CD4-positive, alpha-beta T cell treated with Interleukin-1 beta for 1 hour (primary cell): ENCODE measurements at places on chromosomes 5 and 9.
A peak's percentile ranks its signal among the peaks of the same experiment; 100 is the strongest.

DNA sequence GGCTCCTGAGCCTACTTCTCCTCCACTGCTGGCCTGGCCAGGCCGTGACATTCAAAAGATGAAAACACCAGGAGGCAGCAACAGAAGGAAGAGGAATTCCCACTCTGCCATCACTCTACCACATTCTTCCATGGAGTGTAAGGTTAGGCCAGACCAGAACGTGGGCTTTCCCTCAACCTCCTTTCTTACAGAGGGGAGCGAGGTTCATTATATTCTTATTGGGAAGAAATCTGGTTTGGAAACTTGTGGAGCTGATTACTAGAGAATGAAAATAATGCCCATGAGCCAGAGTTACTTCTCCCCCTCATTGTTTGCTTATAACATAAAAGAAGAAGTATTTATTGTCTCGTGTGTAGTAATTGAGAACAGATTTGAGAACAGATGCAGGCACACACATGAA is 136.3 kb upstream of the BASP1 start:
- DNase-seq, result no peak

DNA sequence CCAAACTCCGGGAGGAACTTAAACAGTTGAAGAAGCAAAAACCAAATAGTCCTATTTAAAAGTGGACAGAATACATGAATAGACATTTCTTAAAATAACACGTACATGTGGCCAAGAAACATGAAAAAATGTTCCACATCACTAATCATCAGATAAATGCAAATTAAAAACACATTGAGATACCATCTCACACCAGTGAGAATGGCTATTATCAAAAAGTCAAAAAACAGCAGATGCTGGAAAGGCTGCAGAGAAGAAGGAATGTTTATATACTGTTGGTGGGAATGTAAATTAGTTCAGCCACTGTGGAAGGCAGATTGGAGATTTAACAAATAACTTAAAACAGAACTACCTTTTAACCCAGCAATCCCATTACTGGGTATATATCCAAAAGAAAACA is 283.0 kb upstream of the IZUMO3 start:
- no peak for DNase-seq

DNA sequence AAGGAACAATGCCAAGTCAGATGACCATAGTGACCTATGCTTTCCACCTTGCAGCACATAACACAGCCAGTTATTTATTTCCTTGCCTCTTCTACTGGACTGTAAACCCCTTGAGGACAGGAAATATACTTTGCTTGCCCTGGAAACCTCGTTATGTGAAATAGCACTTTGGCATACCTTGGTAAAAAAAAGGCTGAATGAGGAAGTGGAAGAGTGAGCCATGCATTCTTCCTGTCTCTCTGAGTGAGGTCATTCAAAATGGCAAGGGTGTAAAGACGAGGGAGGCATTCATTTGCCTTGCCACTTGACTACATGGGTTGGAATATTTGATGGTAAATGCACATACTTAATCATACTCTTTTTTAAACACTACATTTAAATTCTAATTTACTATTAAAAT is 42.8 kb upstream of the SVEP1 start:
- DNase-seq, result no peak

DNA sequence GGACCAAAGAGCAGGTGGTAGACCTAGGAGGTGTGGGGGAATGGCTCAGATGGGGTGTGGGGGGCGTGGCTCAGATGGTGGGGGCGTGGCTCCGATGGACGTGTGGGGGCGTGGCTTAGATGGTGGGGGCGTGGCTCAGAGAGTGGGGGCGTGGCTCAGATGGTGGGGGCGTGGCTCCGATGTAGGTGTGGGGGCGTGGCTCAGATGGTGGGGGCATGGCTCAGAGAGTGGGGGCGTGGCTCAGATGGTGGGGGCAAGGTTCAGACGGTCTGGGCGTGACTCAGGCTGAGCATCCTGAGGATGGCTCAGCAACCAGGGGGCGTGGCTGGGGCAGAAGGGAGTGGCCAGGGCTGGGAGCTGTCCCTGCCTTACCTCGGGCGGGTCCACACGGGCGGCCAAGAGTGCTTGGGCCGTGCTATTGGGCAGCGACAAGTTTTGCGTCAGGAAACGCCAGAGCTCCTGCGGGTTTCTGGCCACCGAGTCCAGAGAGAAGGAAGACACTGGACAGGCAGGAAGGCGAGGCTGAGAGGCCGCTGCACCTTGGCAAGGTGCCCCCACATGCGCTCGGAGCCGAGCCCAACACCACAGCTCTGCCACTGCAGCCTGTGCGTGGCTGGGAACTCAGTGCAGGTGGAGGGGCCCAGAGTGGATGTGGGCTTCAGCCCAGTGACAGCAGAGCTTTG is 5.9 kb downstream of the ABCA2 start:
- DNase-seq, result peak; percentile 74

DNA sequence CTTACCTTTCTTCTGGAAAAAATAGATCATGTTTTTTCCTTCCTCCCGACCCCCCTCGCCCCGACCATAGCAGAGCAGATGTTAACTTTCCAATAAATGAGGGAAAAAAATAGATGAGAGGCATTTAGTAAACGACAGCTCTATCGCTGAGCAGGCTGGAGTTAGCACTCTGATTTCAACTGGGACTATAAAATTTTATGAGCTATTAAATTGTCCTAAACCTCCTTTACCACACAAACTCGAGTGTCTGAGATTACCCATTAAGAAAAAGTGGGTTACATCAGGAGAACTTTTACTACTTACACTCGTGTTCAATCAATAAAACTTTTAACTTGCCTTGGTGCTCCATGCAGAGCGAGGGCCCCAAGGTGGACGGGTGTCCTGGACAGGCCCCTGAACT is 59.8 kb upstream of the RNU6ATAC start:
- DNase-seq, result no peak

GRCh38 chr9:127589955-127590370 is 22.1 kb upstream of the STXBP1 start:
- peak; percentile 54 for DNase-seq

- no peak for DNase-seq
These were observed 292.7 kb upstream of the NREP start for GRCh38 chr5:112049738-112050137.

DNA sequence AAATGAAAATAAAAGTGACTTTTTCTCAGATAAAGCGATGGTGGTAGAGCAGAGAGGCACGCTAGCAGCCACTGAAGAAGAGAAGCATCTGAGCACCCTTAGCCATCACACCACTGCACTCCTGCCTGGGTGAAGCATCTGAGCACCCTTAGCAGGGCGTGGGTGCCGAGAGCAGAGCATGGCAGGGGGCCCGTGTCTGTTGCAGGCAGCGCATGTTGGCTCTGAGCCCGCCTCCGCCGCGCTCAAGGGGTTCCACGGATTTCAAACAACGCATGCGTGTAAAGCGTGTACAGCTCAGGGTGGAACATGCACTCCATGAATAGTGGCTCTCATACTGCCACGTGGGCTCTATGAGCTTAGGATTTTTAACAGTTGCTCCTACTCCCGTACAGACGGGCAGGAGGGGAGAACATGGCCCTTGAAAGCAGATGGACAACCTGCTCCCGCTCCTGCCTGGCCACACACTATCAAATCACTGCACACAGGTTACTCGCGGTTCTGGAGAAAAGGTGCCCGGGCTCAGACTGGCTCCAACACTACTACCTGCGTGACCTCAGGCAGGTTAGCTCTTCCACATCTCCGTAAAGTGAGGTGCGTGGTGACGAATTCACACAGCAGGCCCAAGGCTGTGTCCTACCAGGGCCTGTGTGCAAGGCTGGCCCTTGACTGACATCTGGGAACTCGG is 12.1 kb downstream of the LRRC14B start:
- no peak for DNase-seq

GRCh38 chr5:103827976-103828375 is 265.4 kb upstream of the NUDT12 start:
- DNase-seq, result no peak

GRCh38 chr9:13707612-13708576 is 428.4 kb upstream of the MPDZ start:
- DNase-seq, result no peak

DNA sequence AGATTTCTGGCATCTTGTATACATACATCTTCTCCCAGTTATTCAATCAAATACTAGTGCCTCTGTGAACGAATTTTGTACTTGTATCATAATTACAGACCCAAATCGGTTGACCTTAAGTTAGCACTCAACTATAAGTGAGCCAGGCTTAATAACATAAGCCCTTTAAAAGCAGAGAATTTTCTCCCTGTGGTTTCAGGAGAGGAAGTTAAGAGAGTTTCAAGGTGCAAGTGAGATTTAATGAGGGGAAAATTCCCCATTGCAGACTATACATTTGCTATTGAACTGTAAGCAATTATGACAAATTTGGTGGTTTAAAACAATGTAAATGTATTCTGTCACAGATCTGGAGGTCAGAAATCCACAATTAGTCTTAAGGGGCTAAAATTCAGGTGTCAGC is 261.9 kb upstream of the NREP start:
- DNase-seq, result no peak

DNA sequence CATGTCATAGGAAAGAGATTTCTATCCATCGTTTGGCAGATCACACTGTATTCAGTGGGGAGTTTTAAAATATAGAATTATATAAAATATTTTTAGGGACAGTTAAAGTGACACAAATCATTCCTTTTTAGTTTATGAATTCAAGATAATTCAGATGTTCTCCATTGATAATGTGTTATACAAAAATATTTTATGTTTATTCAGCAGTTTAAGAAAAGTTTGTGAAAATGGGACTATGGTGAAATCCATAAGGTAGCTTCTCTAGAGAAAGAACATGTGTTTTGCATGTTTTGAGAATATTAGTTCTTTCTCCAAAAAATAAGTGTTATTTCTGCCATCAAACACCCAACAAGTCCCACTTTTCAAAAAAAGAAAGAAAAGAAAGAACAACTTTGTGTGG is 122.9 kb downstream of the EMB start:
- DNase-seq, result no peak

GRCh38 chr9:136732444-136733178 is 10.1 kb downstream of the LCN10 start:
- no peak for DNase-seq

DNA sequence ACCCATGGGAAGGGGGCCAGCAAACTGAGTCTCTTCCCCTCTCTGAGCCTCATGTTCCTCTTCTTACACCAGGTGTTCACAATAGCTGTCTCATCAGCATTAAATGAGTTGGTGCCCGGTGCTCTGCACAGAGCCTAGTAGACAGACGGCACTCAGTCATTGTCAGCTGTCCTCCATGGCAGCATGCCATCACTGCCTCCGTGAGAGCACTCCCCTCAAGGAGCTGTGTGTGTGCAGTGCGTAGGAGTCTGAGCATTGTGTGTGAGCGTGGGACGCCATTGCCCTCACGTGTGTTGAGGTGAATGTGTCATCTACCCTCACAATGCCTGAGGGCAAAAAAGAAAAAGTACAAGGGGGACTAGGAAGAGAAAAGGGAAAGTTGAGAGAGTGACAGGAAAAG is 536.5 kb downstream of the CDK5RAP2 start:
- no peak for DNase-seq

- no peak for DNase-seq
These were observed 32.6 kb downstream of the SLC38A9 start for GRCh38 chr5:55679556-55679955.

- no peak for DNase-seq
These were observed 88.5 kb upstream of the TXNDC8 start for GRCh38 chr9:110426052-110426709.

DNA sequence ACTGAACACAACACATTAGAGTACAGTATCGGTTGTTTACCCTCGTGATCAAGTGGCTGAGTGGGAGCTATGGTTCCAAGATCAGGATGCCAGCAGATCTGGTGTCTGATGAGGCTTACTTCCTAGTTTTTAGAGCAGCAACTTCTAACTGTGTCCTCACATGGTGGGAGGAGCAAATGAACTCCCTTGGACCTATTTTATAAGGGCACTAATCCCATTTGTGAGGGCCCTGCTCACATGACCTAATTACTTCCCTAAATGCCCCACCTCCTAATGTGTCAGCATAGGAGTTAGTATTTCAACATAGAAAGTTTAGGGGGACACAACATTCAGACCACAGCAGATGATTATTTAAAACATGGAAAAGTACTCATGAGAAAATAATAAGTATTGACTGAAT is 111.8 kb downstream of the GCNT1 start:
- no peak for DNase-seq

- DNase-seq, result no peak
These were observed 45.3 kb upstream of the NSMF start for GRCh38 chr9:137504432-137504777.

- DNase-seq, result no peak
These were observed 45.6 kb downstream of the CNTRL start for GRCh38 chr9:121120386-121120785.

DNA sequence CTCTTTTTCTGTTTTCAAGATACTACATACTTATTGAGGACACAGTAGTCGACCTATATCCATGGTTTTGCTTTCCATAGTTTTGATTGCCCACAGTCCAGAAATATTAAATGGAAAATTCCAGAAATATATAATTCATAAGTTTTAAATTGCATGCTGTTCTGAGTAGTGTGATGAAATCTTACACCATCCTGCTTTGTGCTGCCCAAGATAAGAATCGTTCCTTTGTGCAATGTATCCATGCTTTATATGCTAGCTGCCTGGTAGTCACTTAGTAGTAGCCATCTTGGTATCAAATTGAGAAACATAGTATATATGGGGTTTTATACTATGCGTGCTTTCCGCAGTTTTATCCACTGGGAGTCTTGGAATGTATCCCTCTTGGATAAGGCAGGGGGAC is 59.0 kb downstream of the CWC27 start:
- no peak for DNase-seq

GRCh38 chr5:142254431-142254830 is 70.4 kb downstream of the SPRY4 start:
- DNase-seq, result no peak

- no peak for DNase-seq
These were observed 425.3 kb downstream of the CSNK1G3 start for GRCh38 chr5:123937230-123937629.

DNA sequence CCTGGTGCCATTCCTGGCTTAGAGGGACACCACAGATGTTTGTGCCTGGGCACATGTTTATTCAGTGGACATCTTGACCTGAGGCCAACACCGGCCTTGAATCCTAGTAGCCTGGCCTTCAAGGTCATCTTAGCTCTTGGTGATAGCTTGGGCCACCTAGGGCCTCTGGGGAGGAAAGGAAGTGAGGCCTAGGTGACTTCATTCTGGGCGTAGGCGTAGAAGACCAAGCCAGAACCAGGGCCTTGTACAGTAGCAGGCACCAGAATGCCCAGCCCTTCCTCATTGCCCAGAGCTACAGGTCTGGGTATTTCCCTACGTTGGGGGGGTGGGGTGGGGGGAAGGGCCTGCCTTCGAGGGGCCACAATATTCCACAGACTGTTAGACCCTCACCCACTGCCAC is 33.8 kb downstream of the WNK2 start:
- no peak for DNase-seq

- no peak for DNase-seq
These were observed 94.7 kb downstream of the KLHL3 start for GRCh38 chr5:137641148-137641547.

GRCh38 chr9:86983620-86984259 is 36.4 kb upstream of the GAS1 start:
- DNase-seq, result no peak

DNA sequence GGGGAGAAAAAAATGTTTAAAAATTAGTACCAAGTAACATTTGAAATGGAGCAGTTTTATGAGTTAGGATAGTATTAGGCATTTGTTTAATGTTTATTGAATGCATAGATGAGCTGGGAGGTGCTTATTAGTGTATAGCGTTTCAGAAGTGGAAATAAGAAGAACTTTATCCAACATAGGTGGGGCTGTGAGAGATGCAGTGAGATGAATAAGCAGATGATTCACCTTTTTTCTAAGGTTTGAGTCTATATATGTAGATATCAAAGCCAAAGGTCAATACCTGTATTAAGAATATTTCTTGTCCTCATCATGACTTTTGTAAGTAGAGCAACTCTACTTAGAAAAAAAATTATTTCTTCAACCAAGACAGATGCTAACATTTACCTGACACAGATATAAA is 54.6 kb upstream of the POU4F3 start:
- DNase-seq, result no peak

GRCh38 chr9:1490341-1491232 is 440.4 kb downstream of the DMRT2 start:
- DNase-seq, result no peak
